Fibroblast of mammary gland (primary cell): ENCODE measurements at places on chromosomes 11 and 22.

GRCh38 chr11:11081776-11082175, 223.9 kb upstream of the ZBED5 start:
- DNase-seq = no peak

- no peak for DNase-seq
Measured at GRCh38 chr11:108289699-108290098, 66.8 kb downstream of the ATM start.

DNA sequence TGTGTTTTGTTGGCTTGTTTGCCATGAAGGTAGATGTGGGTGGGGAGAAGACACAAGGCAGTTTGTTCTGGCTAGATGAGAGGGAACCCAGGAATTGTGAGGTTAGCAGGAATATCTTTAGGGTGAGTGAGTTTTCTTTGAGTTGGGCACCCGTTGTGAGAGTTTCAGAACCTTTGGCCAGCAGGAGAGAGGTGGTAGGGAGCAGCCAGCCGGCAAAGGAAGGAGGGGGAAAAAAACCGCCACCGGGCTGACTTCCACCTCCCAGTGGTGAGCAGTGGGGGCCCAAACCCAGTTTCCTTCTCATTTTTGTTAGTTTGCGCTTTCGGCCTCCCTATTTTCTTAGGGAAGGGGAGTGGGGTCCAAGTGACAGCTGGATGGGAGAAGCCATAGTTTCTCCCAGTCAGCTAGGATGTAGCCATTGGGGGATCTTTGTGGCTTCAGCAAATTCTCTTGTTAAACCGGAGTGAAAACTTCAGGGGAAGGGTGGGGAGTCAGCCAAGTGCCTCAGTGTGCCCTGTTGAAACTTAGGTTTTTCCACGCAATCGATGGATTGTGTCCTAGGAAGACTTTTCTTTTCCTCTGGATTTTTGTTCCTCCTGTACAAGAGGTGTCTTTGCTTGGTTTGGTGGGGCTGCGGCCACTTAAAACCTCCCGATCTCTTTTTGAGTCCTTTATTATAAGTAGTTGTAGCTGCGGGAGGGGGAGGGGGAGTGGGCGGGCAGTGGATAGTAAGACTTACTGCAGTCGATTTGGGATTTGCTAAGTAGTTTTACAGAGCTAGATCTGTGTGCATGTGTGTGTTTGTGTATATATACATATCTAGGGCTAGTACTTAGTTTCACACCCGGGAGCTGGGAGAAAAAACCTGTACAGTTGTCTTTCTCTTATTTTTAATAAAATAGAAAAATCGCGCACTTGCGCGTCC, 1.1 kb upstream of the GCAT start:
- peak; percentile 57 for DNase-seq

GRCh38 chr22:40898850-40899357, 37.0 kb upstream of the DNAJB7 start:
- DNase-seq = peak; percentile 68

- DNase-seq = peak; percentile 11
Measured at GRCh38 chr22:30636226-30637077, 871 bp downstream of the SLC35E4 start.

GRCh38 chr11:115396533-115396932, 107.7 kb downstream of the CADM1 start:
- DNase-seq = no peak

- DNase-seq = peak; percentile 28
Measured at GRCh38 chr11:1827095-1827813, 7.5 kb upstream of the SYT8 start.

GRCh38 chr11:30983776-30984441, 385.6 kb downstream of the DCDC1 start:
- no peak for DNase-seq

DNA sequence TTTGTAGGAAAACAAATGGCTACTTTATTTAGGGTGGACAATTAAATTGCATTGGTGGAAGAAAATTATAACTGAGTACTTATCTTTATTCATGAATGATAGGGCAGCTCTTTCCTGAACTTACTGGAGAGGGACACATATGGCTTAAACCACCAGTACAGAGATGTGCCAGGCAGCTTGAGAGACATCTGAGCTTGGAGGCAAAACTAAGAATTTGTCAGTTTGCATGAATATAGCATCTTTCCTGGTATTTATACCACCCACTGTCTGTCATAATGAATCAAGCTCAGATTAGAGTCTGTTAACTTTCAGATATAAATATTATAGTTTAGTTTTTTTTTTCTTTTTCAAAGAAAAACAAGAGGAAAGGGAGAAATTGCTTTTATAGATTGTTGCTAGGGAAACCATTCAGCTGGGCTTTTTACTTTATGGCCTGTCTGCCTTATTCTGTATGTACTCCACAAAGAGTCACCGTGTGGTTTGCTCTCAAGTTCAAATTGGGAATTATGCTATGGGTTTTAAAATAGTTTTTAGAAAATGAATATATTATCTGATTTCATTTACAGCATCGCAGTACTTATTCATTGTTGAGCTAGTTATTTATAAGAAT, 477.0 kb upstream of the CHORDC1 start:
- no peak for DNase-seq

- no peak for DNase-seq
Measured at GRCh38 chr22:27877501-27877900, 41.6 kb downstream of the PITPNB start.

DNA sequence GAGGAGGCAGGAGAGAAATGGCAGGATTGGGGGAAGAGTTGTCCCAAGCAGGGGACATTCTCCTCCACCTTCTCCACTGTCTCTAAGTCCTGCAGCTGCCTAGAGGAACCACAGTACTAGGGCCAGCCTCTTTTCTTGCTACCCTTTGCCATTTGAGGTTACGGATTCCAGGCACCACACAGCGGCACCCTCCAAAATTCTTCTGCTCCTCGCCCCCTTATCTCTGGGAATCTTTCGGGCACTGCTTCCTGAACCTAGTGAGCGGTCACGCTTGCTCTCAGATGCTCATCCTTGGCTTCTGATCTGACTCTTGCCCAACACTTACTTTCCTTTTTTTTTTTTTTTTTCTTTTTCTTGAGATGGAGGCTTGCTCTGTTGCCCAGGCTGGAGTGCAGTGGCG, 26.6 kb upstream of the XBP1 start:
- DNase-seq = no peak

DNA sequence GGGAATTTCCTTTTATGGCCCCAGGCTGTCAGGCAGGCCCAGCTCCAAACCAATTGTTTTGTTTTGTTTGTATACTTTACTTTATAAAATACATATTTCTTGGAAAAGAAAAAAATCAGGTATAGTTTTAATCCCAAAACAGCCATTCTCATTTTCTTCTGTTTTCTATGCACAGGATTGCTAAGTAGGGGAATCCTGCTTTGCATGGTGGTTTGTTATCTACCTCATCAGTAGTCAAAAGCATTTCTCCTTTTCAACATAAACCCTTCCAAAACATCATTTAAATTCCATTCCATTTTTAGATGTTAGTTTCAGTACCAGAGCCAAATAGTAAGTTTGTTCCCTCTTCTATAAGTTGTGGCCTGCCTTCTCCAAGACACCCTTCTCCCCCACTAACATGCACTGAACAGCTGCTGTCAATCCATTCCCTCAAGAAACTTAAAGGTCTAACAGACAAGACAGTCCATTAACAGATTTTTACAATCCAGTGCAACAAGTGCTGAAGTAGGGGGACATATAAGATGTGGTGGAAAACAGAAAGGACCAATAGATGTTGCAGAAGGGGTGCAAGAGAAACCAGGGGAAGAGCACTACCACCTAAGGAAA, 3.7 kb downstream of the ILK start:
- DNase-seq = no peak

GRCh38 chr11:104873252-104873651, 25.0 kb downstream of the CASP12 start:
- DNase-seq = no peak

GRCh38 chr11:76708972-76709660, 38.6 kb upstream of the LRRC32 start:
- DNase-seq = no peak

DNA sequence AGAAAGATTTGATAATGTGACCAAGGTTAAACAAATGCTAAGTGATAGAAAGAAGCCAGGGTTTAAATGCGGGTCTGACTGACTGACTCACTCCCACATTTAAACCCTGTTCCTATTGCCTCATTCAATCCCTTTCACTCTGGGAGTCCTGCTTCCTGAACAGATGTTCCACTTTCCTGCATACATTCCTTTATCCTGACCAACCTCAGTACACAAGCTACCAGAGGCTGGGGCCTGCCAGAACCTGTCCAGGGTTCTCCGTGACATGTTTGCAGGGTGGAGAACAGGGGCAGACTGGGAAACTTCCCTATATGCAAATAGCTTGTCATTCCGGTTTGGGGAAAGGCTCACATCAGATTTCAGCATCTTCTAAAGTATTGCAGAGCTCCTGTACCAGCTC, 3.0 kb upstream of the ANKK1 start:
- DNase-seq = peak; percentile 91

DNA sequence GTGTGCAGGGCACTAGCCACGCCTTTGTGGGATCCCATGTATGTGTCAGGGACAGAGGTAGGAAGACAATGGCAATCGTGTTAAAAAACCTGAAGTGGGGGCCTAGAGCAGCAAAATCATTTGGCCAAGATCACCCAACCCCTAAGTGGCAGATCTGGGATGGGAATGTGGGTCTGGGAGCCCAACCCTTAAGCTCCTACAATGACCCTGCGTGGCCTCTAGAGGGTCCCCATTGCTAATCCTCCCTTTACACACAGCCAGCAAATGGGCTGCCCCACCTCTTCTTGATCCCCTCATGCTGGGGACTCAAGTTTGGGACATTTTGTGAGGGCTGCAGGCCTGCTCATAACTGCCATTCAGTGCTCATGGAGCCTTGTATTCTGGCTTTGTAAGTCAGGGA, 73.2 kb upstream of the SUSD2 start:
- DNase-seq = no peak

GRCh38 chr22:45582236-45582954, 79.7 kb downstream of the FBLN1 start:
- no peak for DNase-seq

DNA sequence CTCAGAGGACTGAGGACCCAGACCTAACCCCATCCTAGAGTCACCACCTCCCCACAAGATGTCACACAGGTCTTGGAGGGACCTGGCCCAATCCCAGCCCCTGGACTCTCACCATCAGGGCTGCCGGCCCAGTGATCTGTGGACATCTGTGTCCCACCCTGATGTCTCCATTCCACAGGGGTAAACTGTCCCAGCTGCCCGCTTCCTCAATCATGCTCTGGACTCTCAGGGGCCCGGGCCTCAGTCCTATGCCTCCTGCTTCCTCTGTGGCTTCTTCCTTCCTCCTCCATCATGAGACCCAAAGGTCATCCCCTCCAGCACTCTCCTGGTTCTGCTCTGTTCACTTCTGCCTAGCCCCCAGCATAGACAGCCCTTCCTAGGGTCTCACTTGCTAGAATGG, 32.2 kb downstream of the ARAP1 start:
- no peak for DNase-seq

DNA sequence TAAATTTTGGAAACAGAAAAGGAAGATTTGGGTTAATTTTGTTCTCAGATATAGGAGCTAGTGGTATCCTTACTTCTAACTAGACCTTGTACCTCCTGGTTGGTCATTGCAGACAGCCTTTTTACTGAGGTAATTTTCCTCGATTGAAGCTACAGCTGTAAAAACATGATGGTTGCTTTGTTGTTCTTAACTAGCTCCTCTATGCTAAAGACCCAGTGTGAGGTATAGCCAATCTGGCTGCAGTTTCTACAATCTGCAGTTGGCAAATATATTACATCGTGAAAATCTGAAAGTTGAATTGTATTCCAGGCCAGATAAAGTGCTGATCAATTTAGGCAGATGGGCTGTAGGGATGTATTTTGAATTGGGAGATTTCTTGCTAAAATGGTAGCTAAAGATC, 116.5 kb downstream of the AASDHPPT start:
- DNase-seq = no peak

GRCh38 chr11:19646921-19647320, 65.7 kb upstream of the NAV2 start:
- peak; percentile 96 for DNase-seq

GRCh38 chr11:118435290-118435892, 901 bp upstream of the KMT2A start:
- peak; percentile 14 for DNase-seq

- no peak for DNase-seq
Measured at GRCh38 chr11:1917523-1918435, 1.7 kb upstream of the TNNT3 start.

DNA sequence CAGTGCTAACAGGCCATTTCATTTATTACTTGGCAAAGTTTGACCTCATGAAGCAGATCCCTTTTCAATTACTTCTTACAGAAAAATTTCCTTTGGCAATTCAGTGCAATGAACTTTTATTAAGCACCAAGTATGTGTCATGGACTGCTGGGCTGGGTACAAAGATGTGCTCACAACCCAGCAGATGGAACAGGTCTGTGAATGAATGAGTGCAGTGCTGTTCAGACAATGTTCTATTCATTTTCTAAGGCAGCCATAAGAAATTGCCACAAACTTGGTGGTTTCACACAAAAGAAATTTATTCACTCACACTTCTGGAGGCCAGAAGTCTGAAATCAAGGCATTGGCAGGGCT, 428.5 kb downstream of the SOX6 start:
- DNase-seq = no peak

DNA sequence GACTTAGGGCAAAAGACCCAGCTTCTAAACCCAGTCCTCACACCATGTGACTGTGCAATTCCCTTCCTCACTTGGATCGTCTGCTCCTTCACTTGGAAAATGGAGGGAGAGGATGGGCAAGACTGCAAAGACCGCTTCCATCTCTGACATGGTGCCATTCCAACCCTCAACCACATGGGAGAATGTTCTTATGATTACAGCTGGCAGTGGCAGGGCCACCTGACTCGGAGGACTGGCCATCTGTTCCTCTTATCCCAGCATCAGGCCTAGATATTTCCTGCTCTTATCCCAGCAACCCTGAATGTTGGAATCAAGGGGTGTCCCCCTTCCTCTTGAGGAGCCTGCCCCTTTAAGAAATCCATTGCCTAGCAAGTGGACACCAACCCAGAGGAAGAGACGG, 15.4 kb downstream of the DSCAML1 start:
- DNase-seq = no peak

GRCh38 chr11:29343465-29344333, 673.1 kb downstream of the KCNA4 start:
- DNase-seq = peak; percentile 56
